ENCODE measurements at places on chromosomes 6 and 20.

GRCh38 chr6:136534268-136534667 is 16.0 kb downstream of the MAP7 start:
- no peak for DNase-seq

- DNase-seq, result no peak
Observed at GRCh38 chr6:127176146-127176545, 57.7 kb downstream of the RSPO3 start.

DNA sequence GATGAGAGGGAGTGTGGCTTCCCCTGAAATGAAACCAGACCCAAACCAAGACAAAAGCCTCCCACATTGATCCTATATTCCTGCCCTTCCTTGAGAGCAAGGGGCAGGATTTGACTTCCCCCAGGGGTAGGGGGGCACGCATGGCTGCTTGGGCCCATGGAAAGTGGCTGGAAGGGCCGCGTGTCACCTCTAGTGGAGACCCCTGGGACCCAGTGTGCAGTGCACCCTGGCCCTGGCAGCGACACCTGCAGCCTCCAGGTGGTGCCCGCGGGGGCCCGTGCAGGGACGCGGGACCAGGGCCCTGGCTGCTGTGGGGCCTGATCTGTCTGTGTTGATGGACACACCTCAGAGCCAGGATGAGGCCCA is 18.0 kb upstream of the SLCO4A1 start:
- no peak for DNase-seq

DNA sequence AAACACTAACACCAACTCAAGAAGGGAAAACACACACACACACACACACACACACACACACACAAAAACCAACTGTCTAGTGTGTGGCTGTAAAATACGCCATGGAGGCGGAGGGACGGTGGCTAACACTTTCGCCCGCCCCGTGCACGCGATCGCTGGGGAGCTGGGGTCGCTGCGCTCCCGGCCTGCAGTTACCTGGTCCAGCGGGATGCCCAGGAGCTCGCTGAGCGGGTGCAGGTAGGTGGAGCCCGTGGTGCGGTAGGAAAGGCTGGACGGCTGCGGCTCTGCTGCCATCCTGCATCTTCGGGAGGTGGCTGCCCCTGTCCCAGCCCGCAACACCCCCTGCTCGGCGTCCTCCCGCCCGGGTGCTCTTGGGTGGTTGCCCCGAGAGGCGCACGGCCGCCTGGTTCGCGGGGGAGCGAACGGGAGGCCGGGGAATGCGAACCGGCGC is 303 bp downstream of the MBOAT1 start:
- no peak for DNase-seq

- DNase-seq, result no peak
Observed at GRCh38 chr20:10453241-10453640, 18.1 kb downstream of the SLX4IP start.

DNA sequence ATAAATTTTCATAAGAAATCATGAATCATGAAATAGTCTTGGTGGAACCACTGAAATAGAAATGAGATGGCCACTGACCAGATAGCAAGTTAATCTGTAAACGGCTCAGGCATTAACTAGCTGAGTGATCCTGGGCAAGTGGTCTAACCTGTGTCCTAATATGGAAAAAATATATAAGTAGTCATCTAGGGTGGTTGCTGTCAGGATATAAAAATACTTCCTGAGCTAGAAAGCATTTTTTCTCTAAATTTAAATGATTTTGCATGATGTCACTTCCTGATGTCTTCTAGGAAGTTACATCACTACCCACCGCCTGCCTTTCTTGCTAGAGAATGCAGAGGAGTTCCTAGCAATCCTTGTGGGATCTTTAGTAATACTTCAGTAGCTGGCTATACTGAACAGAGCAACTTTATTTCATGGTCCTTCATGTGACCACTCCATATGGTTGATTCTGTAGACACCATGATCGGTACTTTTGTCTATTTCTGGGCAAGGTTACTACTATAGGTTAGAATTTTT is 228.1 kb upstream of the CEP162 start:
- DNase-seq, result no peak

- no peak for DNase-seq
Observed at GRCh38 chr20:651713-652614, 1.0 kb downstream of the SRXN1 start.

DNA sequence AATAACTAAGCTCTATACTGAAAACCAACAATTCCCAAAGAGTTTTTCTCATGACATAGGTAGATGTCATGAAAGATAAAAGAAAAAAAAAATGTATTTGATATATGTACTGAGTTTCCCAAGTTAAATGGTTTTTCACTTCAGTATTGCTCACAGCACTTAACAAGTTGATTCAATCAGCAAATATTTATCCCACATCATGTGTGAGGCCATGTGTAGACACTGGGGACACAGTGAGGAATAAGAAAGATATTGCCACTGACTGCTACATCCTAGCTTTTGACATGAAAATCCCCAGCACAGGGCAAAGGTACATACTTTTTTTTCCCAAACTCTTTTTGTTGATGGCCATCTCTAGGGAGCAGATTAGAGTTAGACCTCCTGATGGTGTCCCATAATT is 25.3 kb downstream of the SPTLC3 start:
- DNase-seq, result no peak

- no peak for DNase-seq
Observed at GRCh38 chr6:63862486-63863198, 227.0 kb downstream of the PHF3 start.

DNA sequence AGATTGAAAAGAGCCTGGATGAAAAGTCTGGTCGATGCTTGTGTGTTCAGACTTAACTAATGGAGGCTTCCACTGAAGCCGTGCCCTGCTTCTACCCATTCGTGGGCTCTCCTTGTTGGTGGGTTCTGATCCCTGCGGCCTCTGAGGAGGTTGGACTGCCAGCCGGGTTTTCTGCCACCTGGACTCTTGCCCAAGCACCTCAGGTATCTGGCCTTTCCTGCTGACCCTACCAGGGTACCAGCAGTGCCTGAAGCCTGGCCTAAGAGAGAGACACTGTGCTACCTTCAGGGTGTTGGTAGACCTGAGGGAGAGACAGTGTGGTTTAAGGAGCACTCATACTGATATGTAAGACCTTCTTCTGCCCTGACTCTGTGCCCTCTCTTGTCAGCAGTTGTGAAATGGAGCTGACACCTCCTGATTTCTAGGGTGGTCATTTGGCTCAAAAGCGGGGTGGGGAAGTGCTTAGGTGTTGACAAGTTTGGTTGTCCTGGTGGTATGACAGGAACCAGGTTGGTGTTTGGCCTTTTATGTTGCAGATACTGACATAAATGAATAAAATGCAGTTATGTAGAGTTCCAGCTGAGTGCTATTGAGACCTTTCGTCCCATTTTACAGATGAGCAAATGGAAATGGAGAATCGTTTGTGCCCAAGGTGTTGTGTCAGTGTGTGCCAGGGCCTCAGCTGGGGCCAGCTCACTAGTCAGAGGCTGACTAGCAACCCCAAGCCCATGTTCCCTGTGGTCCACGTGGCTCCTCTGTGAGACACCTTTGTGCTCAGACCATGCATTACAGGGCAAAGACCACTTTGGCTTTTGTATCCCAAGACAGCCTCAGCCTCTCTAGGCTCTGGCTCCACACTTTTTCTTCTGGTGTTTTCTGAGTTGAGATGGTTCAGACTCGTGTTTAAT is 3.1 kb downstream of the PLCG1 start:
- no peak for DNase-seq

- peak; percentile 20 for DNase-seq
Observed at GRCh38 chr6:125717120-125717731, 32.2 kb upstream of the HEY2 start.

- DNase-seq, result no peak
Observed at GRCh38 chr6:158912655-158913054, 87.3 kb downstream of the RSPH3 start.

GRCh38 chr6:34958734-34959133 is 69.7 kb downstream of the ANKS1A start:
- no peak for DNase-seq

DNA sequence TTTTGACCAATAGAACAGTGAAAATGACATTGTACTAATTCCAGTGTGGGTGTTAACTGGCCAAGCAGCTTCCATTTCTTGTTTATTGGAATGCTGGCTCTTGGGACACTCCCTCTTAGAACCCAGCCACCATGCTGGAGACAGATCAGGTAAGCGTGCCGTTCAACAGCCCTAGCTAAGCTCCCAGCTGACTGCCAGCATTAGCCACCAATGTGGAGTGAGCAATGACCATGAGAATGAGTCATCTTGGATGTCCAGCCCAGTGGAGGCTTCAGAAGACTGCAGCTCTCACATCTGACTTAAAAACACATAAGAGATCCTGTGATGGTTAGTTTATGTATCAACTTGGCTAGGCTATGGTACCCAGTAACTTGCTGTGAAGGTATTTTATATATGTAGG is 3.0 kb upstream of the LINC00237 start:
- no peak for DNase-seq

DNA sequence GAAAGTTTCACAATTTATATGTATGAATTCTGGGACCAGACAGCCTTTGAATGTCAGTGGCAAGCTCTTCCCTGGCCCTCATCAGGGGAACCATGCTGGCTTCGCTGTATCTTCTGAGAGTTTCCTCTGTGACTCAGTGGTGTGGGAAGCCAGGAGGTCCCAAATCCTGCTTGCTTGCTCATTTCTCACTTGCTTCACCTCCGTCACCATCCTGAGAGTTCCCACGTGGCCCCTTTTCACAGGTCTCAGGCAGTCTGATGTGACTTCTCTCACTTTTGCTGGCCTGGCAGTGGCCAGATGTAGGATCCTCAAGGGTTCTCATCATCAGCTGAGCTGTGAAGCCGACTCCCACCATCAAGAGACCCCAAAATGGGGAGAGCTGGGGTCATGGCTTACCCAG is 28.4 kb upstream of the RIN2 start:
- no peak for DNase-seq

GRCh38 chr6:39440039-39440426 is 117.5 kb upstream of the KCNK16 start:
- peak; percentile 58 for DNase-seq

GRCh38 chr6:80674669-80675068 is 568.2 kb downstream of the BCKDHB start:
- DNase-seq, result no peak

DNA sequence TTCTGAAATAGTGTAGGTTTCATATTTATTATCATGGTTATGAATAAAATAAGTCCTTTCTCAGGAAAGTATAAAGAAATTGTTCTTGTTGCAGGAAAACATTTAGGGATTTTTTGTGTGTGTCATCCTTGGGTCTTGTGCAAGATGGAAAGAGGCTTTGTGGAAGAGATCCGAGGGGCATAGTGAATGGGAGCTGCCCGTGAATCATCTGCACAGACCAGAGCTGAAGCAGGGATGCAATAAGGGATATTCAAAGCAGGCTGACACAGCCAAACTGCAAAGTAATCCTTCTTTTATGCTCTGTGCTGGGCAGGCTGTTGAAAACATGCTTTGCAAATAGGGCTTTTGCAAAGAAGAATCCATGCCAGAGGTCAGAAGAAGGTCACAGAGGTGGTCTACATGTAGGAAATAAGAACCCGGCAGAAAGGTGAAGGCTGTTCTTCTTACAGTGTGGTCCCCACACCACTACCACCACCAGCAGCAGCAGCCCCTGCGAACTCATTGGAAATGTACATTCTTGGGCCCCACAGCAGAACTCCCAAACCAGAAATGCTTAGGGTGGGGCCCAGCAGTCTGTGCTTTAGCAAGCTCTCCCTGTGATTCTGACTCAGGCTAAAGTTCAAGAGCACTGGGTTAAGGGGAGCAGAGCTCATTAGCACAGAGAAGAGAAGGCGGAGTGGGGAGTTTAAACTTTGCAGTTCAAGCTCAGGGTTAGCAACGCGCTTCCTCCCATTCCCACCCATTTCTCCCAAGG is 237.6 kb downstream of the QKI start:
- no peak for DNase-seq

- no peak for DNase-seq
Observed at GRCh38 chr6:36285187-36285671, 15.4 kb downstream of the PNPLA1 start.

GRCh38 chr6:118122801-118123200 is 215.7 kb downstream of the SLC35F1 start:
- DNase-seq, result no peak

DNA sequence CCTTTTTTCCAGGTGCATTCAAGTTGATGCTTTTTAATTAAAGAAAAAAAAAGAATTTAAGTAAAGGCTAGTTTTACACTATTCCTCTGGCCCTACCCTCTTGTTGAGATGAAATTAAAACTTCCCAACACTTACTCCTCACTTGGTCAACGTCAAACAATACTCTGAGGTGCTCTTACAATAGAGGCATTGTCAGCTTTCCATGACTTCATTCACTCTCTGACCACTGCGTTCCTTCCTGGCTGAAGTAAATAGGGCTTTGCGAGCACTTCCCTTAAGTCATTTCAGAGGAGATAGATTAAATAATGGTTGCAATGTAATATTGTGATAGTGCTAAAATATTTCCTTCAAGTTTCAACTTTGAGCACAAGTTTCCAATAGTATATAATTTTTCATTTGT is 229.8 kb upstream of the CEP162 start:
- DNase-seq, result peak; percentile 11

- no peak for DNase-seq
Observed at GRCh38 chr6:170238741-170239565, 51.9 kb downstream of the DLL1 start.
